ENCODE measurements at places on chromosomes 13 and 19. TPM values are rescaled to one million over a fixed set of nuclear protein-coding genes. Genes with fewer than 3 reads are reported as not detected.

Gene SYT5
- 0.06 TPM for total RNA-seq

Gene SIGLEC12
- total RNA-seq = 0.63 TPM

Gene PSG7
- total RNA-seq = not detected

Gene KANK2
- 41.2 TPM for total RNA-seq

- peak; percentile 95 for DNase-seq
These were observed 1.9 kb upstream of the FXYD7 start for GRCh38 chr19:35140962-35141836.

DNA sequence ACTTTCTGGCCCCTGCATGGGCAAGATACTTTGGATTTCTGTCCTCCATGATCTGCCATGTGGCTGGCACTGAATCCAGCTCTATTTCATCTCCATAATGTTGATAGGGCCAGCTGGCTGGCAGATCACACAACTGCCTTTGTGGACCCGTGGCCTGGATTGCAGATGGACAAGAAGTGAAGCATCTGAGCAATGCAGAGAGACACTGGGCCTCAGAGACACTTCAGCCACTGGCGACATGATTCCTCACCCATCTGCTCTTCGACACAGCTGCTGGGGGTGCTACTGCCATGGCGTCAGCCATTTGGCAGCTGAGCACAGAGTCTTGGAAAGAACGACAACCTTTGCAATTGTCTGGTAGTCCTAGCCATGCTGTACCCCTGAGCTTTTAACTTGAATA, 79.5 kb upstream of the MYO16 start:
- no peak for DNase-seq

GRCh38 chr19:31377736-31378135, 28.5 kb upstream of the TSHZ3 start:
- no peak for DNase-seq

DNA sequence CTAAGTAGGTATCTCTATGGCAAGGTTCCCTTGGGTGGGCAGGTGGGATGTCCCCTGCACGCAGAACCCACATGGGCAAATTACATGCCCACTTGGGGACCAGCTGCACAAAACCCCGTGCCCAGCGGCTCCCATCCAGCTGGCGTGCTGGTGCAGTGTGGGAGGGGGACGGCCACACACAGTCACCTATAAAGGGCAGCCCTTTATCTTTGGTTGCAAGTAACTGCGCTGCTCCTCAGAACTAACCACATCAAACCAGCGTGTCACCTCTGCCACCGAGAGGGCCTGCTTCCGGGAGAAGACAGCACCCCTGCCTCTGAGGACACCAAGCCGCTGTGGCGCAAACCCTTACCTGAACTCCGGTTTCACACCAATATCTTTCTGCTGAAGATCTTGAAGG, 32.2 kb downstream of the ANKRD27 start:
- no peak for DNase-seq

GRCh38 chr13:40611004-40611403, 55.4 kb downstream of the FOXO1 start:
- DNase-seq = no peak

DNA sequence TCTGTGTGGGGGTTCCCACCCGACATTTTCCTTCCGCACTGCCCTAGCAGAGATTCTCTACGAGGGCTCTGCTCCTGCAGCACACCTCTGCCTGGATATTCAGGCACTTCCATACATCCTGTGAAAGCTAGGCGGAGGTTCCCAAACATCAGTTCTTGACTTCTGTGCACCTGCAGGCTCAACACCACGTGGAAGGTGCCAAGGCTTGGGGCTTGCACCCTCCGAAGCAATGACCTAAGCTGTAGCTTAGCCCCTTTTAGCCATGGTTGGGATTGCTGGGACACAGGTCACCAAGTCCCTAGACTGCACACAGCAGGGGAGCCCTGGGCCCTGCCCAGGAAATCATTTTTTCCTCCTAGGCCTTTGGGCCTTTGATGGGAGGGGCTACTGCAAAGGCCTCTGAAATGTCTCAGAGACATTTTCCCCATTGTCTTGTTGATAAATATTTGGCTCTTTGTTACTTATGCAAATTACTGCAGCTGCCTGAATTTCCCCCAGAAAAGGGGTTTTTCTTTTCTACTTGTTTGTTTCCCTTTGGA, 1004.8 kb downstream of the OLFM4 start:
- DNase-seq = no peak

DNA sequence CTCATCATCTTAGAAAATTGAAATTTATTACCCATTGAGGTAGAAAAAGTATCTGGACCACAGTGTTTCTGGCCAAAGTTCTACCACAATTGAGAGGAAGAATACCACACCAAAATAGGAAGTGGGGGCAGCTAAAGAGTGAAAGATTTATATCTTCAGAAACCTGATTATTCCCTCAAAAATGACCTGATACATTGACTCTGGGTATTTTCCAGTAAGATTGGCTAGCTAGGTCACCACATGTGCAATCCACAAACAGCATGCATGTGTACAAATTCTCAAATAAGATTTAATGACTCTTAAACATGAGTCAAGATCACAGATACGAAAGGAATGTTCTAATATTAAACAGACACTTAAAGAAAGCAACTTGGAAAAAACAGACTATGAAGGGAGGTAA, 1516.2 kb upstream of the PCDH20 start:
- no peak for DNase-seq
